ENCODE measurements at places on chromosomes 4 and X.

DNA sequence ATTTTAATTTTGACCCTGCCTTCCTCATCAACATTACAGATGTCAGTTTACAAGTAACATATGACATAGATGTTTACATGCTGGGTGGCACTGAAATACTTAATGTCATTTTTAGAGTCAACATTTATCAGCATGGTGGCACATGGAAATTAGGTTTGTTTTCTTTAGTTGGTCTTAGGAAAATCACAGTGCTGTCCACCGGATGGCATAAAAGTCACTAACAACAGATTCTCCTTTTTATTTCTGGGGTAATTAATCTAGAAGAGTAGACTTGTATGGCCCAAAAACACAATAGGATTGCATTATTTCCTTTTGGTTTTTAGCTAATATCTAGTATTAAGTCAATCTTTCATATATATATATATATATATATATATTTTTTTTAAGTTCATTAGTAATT lies 88.6 kb upstream of the HHIP start:
- DNase-seq, result no peak

- DNase-seq, result no peak
These were observed 37.4 kb downstream of the GPR143 start for GRCh38 chrX:9728261-9728660.

DNA sequence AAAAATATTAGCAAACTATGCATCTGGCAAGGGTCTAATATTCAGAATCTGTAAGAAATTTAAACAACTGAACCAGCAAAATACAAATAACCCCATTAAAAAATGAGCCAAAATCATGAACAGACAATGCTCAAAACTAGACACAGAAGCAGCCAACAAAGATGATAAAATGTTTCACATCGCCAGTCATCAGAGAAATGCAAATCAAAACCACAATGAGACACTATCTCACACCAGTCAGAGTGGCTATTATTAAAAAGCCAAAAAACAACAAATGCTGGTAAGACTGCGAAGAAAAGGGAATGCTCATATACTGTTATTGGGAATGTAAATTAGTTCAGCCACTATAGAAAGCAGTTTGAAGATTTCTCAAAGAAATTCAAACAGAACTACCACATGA lies 201.3 kb upstream of the CPEB2 start:
- no peak for DNase-seq

DNA sequence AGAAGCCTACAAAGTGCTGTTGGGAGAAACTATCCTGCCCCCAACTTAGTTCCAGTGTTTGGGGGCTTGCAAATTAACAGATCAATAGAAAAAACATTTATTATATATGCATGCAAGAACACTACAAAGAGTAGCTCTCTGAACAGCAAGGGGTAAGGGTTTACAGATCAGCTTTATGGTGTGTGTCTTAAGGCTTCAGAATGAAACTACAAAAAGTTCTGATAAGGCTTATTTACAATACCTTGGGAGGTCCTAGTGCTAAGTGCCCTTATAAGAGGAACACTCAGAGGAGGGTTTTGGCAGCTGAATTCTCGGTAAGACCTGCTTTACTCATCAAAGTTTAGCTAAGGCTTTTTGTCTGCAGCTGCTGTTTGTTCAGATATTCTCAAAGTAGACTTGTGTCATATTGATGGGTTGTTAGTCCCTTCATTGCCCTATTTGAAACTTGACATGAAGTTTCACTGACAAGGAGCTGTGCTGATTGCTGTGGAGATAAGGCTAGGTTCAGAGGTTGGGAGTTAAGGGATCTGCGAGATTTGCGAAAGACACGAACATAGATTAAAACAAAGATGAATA lies 7.7 kb downstream of the ERVMER34-1 start:
- peak; percentile 33 for DNase-seq

- DNase-seq, result no peak
These were observed 65.6 kb downstream of the RAB40A start for GRCh38 chrX:103453655-103454054.
